ENCODE measurements at places on chromosomes 4 and X.

DNA sequence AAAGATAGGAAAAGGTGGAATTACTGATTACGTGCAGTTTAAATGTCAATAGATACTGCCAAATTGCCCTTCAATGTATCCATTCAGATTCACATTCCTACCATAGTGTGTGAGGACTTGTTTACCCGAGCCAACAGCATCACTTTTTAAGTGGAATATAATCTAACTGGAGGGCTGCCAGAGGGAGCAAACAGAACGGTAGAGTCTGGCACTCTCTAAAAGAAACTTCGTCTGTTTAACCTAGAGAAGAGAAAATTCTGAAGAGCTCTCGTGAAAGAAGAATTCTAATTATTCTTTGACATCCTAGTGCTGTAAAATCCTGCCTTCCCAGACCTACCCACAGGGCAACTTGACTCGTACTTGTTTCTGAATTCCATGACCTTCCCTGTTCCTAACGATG lies 23.2 kb downstream of the SMIM43 start:
- DNase-seq = no peak

GRCh38 chr4:28350485-28350884 lies 1489.8 kb downstream of the STIM2 start:
- no peak for DNase-seq

DNA sequence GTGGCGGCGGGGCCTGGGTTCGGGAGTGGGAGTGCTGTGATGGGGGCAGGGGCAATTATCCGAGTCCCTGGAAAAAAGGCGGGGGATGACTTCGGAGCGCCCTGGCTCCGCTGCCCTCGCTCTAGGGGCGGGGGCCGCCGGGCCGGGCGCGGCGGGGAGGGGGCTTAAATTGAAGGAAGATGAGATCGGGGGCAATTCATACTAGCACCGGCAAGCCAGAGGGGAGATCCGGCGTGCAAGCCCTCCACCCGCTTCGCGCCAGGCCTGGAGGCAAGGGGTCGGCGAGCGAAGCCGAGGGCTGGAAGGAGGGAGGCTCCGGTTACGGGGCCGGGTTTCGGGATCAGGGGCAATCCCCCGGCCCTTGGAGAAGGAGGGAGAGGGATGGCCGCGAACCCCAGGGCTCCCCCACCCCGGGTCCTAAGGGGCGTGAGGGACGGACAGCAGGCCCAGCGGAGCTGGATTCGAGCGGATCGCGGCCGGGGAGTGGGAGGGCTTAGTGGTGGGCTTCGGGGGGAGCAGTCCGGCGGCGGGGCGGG lies 1.2 kb downstream of the BCORL1 start:
- peak; percentile 21 for DNase-seq

GRCh38 chrX:46582325-46582724 lies 8.8 kb downstream of the CHST7 start:
- no peak for DNase-seq

DNA sequence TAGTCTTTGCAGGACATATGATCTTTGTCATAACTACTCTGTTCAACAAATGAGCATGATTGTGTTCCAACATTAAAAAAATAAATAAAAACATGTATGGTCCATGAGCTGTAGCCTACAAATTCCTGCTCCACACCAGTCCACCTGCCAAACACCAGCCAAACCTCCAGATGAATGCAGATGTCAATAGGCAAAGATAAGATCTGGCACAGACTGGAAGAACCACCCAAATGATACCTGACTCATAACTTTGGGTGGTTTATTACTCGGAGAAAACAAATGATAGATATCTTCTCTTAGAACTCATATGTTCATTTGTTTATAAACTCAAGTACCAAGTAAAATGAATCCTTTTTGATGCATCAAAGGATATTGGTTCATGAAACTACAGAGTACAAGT lies 425.1 kb downstream of the GBA3 start:
- no peak for DNase-seq

GRCh38 chr4:125191232-125191631 lies 123.5 kb upstream of the FAT4 start:
- no peak for DNase-seq

DNA sequence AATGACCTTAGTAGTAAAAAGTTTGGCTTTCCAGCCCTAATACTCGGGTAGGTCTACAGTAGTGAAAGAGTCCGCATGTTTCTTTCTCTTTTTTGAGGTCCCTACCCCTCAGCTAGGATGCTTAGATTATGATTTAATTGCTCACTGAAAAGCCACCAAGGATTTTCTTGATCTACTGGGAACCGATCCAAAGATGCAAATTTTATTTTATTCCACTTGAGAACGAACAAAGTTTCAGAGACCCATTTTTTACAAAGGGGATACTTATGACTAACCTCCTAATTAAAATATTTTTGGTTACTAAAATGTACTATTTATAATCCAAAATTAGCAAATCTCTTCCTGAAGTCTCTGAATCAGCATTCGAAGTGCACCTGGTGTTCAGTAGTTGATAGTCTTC lies 14.3 kb upstream of the PDHA2 start:
- no peak for DNase-seq

DNA sequence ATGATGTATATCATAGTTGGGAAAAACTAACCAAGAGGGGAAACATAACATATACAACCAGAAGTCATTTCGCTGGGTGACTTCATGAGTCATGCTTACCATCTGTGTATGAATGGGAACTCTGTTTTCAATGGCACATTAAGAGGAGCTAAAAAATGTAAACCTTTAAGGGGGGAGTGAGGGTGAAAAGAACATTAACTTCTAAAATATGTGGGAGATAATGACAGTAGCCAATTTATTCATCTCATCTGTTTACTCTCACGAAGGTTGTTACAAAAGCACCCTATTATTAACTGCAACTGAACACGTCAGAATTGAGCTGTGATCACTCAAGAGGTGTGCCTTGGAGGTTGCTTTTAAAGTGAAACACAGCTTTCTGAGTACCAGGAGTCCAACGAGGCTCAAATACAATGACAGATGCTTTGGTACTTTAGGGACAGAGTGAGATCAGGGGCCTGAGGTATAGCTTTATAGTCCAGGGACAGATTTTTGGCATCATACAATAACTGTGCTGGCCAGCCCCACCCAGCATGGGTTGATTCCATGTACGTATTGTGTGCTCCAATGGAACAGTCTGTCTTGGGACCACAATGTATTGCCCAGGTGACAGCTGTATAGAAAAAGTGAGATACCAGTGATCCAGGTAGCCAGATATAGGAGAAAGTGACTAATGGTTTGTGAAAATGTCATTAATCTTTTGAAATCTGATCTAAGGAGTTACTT lies 107.3 kb downstream of the AMMECR1 start:
- no peak for DNase-seq

- DNase-seq = no peak
Measured at GRCh38 chrX:29541038-29541437, 674.3 kb upstream of the MAGEB2 start.

GRCh38 chr4:189278597-189279165 lies 662.0 kb upstream of the FRG1 start:
- DNase-seq = no peak

DNA sequence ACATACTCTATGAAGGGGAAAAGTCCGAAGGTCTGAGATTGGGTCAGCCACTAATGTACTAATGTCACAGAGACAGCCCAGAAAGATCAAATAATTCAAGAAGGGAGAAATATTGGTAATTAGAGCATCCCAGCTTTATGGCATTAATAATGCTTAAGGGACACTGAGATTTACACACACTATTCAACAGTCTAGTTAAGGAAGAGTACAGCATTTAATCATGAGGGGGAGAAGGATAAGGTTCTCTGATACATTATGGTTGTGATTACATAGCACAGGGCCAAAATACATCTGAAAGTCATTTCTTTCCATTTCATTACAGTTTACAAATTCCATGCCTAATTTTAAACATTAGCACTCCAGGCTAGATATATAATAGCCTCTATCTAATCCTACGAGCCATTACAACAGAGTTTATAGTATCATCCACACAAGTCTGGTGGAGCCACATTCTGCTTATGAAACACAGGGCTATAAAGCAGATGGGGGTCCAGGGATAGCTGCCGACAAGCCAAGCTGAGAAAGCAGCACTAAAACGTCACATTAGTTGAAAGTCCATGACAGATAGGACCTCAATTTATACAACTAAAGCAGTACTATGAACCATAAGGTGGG lies 108.0 kb upstream of the GRIA3 start:
- DNase-seq = no peak

DNA sequence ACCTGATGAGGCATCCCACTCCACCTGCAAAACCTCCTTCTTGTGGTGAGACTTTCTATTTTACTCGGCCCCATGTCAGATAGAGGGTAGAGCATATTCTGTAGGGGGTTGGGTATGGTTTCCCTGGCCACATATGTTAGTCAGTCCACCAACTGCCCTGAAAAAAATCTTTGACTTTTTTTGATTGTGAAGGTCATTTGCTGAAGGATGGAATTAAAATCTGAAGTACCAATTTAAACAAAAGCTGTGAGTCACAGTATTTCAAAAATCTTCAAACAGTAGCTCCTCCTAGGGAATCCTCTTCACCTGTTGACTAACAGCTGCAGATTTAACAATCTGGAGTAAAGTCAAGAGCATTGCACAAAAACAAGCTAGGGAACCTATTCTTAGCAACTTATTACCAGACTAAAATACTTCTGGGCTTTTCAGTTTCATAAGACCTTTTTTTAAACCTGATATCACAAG lies 8.0 kb upstream of the CCDC110 start:
- DNase-seq = no peak

- no peak for DNase-seq
Measured at GRCh38 chr4:88526221-88526815, 2.7 kb upstream of the PYURF start.

- no peak for DNase-seq
Measured at GRCh38 chr4:140172960-140173359, 19.0 kb upstream of the MAML3 start.

GRCh38 chr4:7414736-7415510 lies 19.8 kb downstream of the PSAPL1 start:
- DNase-seq = no peak

DNA sequence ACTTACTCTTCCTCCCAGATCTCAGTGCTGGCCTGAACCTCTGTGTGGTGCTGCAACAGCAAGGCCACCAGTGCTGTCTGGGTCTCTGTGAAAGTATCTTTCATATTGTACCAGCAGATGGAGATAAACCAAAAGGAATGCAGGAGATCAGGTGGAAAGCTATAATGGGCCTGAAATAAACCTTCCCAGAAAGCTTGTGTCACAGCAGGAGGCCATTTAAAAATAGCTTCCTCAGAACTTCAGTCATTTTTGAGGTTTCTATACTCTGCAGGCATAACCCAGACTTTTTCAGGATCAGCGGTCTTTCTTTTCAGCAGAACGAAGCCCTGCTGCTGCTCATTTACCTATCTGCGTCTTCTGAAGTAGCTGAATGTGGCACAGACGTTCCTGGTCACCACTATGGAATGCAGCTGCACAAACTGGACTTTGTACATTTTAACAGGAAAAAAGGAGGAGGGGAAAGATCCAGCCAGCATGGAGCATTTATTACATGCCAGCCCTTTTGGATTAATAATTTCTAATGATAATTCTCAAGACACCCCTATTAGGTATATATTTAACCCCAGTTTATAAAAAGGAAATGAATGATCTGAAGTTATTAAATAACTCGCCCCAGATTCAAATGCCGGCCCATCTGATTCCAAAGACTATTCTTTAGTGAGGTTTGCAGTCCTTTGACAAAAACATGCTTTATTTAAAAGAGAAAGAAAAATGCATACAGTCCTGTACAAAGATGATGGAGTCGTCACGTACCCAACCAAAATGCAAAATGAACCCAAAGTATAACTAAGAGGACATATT lies 119.7 kb downstream of the NFKB1 start:
- DNase-seq = no peak

- DNase-seq = no peak
Measured at GRCh38 chr4:164904336-164904735, 27.4 kb downstream of the APELA start.

DNA sequence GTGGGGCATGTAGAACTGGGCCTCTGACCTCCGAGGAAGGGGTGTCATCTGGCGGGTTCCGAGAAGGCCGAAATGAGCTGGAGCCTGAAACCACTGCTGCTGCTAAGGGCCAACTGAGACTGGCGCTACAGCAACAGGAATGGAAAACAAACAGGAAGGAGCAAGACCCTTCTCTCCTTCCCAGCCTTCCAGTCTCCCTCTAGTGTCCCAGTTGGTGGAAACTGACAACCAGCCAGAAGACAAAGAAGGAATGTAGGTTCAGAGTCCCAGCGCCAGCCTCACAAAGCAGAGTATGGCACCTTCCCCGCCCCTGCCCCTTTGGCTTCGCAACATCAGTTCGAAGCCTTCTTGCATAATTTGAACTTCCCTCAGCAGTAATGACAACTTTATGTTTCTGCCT lies 24.4 kb upstream of the PDZD4 start:
- no peak for DNase-seq

GRCh38 chr4:87209182-87209581 lies 11.2 kb downstream of the KLHL8 start:
- no peak for DNase-seq

DNA sequence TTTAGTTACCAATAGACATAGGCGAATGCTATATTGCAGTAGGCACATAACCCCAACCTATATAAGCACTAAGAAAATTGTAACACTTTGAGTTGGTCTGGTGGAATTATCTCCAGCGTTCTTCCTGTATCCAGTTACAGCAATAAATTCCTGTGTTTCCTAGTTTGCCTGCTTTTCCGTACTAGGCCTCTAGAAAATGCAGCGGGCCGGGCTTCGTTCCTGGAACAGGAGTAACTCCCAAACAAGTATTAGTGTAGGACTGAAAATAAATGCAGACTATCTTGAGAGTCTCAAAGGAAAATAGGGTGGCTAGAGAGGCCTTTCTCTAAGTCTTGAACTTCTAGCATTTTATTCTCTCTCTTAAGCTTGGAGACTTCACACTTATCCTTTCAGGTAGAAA lies 159.8 kb downstream of the OR13H1 start:
- DNase-seq = no peak

DNA sequence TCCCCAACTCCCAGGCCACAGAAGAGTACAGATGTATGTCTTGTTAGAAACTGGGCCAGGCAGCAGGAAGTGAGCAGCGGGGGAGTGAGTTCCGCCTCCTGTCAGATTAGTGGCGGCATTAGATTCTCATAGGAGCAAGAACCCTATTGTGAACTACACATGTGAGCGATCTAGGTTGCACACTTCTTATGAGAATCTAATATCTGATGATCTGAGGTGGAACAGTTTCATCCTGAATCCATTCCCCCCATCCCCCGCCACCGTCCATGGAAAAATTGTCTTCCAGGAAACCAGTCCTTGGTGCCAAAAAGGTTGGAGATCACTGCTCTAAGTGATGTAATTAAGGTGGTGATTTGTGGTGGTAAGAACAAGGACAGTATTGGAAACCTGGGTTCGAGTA lies 24.5 kb upstream of the NEXMIF start:
- no peak for DNase-seq

- DNase-seq = no peak
Measured at GRCh38 chr4:83285055-83285407, 433 bp upstream of the COQ2 start.

DNA sequence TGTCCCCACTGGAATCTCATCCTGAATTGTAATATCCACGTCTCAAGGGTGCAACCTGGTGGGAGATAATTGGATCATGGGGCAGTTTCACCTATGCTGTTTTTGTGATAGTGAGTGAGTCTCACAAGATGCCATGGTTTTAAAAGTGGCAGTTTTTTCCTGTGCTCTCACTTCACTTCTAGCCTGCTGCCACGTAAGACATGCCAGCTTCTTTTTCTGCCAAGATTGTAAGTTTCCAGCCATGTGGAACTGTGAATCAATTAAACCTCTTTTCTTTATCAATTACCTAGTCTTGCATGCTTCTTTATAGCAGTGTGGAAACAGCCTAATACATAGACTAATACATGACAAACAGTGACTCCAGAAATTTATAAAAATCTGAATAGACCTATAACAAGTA lies 1131.8 kb downstream of the PCDH7 start:
- no peak for DNase-seq

- DNase-seq = no peak
Measured at GRCh38 chr4:48133669-48134068, 381 bp downstream of the TXK start.

Measured in activated B cell treated with CpG ODN at 0.5 μM for 24 hours (primary cell).